ENCODE measurements at places on chromosomes 6 and 20.

GRCh38 chr6:16514249-16514648, 247.0 kb downstream of the ATXN1 start:
- DNase-seq = no peak

GRCh38 chr6:14540810-14541540, 423.4 kb downstream of the CD83 start:
- DNase-seq = no peak

DNA sequence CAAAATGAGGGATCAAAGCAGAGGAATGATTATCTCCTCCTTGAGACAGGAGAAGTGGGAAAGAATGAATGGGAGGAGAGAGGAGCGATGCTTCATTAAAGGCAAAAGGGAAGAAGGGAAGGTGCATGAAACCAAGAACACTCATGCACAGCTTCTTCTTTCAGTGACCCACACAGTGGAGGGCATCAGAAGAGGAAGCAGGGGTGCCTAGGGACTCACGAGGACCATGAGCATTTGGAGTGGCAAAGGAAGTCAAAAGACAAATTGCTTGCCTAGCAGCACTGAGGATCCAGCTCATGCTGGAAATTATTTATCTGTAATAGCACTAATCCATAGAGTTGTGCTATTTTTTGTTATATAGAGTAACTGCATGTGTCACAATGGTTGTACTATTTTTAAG, 66.1 kb downstream of the SMLR1 start:
- no peak for DNase-seq

DNA sequence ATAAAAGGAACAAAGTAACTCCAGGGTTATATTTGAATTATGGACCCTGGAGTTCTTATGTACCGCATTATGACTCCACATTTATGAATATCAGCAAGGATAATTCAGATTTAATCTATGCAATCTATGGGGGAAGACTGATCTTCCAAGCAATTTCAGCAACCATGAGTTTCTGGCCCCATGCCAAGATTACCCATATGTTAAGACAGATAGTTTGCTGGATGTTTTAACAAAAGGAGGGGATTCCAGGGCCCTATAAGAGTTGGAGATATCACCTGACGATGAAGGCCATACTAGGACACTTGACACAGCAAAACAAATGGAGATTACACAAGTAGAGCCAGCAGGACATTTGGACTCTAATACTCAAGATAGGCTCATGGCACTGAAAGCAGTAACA, 45.9 kb upstream of the PLN start:
- DNase-seq = no peak

DNA sequence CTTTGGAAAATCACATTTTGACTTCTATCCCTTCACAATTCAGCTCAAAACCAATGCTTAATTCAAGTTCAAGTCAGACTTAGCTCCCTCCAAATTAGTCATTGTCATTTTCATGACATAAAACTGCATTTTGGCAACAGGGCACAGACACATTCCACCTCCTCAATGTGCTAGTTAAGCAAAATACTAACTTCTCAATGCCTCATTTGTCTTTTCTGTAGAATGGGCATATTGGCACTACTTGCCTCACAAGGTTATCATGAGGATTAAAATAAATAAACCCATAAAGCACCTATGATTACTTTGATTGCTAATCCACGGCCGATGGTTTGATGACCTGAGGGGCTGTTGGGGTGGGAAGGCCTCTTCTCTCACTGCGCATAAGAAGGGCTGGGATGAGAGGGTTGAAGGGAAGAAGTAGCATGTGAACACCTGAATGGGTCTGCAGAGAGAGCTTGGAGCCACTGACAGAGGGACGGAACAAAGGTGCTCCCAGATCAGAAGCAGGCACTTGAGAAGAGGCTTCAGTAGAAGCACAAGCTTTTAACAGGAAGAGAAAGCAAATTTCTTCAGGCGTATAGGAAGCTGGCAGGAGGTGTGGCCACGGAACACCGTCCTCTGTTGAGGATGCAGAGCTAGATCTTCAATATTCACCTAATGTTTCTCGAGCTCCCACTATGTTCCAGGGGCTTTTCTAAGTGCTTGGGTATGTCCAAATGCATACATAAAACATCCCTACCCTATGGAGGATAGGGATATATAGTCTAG, 11.7 kb upstream of the TBC1D7 start:
- DNase-seq = no peak

DNA sequence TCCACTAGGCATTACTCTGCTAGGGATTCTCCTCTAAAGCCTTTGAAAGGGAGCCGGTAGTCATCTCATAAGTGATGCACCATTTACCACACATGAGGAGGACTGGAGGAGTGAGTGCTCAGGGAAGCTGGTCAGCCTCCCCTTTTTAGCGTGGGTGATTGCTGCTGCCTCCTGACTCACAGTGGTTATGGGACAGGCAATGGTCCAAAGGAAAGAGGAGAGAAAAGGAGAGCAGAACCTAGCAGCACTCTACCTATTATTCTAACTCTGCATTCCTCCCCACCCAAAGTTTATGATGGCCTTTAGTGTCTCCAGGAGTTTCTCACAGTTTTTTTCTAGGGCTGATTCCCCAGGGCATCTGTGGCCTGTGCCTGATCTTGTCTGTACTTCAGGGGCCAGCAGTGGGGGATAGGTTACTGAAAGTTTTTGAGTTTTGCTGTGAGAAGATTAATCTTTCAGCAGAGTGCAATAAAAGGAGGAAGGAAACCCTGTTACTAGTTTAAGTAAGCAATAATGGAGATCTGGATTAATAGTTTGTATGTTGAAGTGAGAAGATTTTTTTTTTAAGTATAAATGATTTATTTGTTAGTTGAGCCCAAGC, 36.4 kb upstream of the GCLC start:
- DNase-seq = no peak

GRCh38 chr6:20444786-20445271, 43.1 kb downstream of the E2F3 start:
- DNase-seq = no peak

DNA sequence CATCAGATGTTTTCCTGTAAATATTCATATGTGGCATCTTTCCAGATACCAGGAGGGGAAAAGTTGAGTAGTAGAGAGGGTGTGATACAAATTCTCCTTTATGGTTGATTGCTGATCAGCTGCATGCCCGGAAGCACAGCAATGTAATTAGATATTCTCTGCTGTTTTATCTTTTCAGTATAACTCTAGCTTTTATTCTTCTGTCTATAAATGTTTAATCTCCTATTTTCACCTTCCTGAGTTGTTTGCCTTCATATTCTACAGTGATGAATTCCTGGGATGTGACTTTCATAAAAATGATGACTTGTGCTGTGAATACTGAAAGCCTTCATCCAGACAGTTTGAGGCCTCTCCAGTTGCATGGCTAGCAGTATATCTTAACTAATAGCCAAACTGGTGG, 53.7 kb downstream of the SH3BGRL2 start:
- no peak for DNase-seq

DNA sequence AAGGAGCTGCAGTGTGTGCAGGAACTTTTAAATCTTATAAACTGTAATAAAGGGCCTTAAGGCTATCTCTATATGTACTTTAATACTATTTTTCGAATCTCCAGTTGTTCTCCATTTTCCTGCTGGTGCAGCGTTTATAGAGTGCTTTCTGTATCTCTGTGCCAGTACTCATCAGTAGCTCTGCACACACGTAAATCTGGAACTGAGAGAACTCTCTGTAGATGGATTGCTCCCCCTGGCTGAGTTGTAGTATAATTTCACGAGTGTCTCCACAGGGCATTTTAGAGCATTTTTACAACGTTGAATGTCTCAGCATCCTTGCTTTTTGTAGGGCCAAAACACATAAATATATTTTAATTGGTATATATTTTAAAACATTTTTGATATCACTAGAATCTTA, 256.5 kb downstream of the TRDN start:
- DNase-seq = no peak

DNA sequence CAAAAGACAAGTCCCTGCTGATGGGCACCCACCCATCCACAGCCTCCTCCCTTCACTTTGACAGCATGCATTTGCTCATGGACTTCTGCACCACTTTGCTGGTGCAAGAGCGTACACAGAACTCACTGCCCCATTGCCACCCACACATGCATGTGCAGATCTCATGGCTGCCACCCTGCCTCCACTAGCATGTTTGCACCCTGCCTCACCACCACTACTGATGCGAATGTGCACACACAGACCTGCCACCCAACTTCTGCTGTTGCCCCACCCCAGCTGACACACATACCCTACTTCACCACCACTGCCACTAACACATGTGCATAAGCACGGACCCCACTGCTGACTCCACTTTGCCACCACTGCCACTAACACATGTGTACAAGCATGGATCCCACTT, 64.9 kb upstream of the EYS start:
- DNase-seq = no peak

GRCh38 chr6:164967102-164967501, 342.3 kb downstream of the C6orf118 start:
- DNase-seq = no peak

DNA sequence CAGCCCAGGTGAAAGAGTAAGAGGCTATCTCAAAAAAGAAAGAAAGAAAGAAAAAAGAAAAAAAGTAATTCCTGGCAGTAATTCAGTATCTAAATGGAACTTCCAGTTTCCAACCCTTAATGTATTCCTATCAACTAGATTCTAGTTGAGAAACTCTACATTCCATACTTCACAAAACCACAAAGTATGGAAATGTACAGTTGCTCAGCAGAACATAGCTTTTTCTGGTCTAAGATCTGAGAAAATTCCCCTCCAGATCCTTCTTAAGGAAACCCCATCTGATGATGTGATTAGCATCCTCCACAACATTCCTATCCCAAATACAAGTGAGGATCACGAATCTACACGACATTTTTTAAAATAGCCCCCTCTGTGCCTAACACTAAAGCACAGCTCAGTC, 3.6 kb downstream of the ARMH2 start:
- DNase-seq = no peak

DNA sequence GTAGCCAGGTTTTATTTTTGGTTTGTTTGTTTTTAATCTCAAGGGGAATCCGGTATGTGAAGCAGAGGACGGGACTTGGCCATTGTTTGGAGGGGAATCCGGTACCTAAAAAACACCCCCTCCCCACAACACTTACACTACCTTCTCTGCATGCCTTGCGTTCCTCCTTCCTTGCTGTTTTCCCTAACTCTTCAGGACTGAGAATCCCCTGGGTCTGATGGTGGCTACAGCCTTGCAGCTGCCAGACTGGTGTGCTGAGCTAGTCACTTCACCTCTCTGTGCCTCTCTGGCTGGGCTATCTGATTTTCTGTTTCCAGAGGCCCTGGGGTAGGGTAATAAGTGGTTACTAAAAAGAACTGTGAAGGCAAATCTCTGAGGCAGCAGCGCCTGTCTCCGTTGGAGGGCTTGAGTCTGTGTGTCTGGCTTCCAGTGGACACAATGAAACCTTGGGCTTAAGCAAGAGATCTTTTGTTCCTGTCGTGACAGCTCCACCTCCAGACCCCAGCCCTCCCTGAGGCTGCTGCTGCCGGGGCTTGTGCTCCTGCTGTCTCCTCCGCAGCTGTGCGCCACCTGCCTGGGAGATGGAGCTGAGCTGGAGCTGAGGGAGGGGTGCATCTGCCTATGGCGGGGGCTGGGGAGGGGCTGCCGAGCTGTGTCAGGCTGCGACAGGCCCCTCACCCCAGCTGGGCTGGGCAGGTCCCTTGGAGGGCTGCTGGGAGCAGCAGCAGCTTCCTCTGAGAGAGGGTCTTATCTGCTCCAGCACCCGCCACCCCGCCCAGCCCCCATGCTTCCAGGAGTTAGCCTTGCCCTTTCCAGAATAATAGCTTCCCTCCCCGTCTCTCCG, 65.8 kb upstream of the CCDC167 start:
- DNase-seq = no peak

DNA sequence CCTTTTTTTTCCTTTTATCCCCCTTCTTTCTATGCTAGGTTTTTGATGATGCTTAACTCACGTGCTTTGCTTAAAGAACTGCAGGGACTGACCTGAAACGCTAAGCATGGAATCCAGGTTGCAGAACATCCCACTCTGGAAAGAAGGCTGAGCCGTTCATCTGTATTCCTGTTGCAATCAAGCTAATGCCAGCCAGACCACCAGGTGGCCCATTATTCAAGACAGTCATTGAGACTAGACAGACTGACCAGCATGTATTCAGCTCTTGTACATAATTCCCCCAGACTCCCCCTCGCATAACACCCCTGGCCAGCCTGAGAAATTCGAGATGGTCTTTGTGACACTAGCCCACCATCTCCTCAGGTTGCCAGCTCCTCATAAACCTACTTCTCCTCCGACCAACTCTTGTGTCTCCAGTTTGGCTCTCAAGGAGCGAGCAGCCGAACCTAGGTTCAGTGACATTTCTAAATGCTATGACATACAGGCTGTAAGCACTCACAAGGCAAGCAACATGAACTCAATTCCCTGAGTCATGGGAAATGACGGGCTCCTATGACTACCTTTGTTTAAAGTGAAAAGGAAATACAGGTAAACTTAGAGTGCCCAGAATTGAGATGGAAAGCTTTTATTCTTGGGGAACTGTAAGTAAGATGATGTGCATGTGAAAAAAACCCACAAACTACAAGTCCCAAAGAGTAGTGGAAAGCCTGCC, 309.3 kb upstream of the CDYL start:
- DNase-seq = no peak

DNA sequence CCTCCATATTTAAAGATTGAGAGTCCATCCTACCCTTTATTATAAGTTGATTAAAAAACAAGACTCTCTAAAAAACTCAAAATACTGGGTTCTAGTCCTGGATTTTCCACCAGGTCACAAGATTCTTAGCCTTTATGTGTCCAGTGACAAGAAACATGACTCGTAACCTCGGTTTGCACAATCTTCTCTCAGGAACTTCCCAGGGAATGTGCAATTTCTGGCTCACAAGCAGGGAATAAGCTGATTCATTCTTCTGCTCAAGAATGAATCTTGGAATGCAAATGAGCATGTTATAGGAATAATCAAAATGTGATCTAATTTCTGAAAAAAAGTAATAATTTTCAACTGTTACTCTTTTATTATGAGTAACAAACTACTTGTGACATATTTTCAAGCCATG, 45.1 kb downstream of the OGFRL1 start:
- DNase-seq = no peak

DNA sequence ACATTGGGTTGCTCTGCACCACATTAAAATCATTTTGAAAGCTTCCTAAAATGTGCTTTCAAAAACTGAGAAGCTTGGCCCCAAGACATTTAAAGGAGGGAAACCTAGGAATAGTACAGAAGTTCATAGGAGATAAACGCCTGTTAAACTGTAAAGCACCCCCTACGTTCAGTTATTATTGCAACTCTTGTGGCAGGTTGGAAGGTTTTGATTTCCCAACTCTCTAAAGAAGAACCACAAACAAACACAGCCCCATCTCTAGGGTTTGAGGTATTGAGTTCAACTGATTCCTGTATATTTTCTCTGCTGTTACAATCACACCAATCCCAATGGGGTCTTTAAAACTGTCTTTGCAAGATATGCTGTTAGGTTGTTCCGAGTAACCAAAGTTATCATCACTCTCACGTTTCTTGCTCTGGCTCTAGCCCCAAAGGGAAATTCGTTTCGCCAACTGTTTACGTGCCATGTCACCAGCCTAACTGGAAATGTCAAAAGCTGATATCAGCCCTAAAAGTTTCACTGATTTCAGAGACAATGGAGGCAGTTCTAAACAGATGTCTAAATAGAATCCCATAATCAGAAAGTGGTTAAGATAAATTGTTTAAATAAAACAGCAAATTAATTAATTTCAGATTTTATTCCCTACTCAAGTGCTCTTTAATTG, 12.1 kb downstream of the TFAP2A start:
- no peak for DNase-seq
